ENCODE measurements at places on chromosomes 16 and 17.

GRCh38 chr16:67565470-67566100 lies 3.3 kb downstream of the CTCF start:
- DNase-seq = no peak

- no peak for DNase-seq
Measured at GRCh38 chr17:30558686-30559545, 81.7 kb downstream of the GOSR1 start.

GRCh38 chr16:20349615-20350014 lies 2.9 kb downstream of the UMOD start:
- no peak for DNase-seq

DNA sequence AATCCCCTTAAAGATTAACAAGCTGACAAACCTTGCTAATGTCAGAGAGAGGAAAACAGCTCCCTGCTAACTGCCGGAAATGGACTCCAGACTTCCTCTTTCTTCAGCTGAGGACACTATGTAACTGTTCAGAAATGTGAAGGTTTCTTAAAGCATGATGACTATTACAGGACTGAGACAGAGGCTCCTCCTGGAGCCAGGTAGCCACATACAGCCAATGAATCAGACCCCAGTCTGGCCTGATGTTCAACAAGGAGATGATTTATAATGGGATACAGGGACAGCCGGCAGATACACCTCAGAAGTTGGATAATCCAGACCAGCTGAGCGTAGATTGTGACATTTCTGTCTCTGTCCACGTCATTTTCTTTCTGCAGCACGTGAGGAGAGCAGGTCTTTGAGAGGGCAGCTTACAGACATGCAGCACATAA lies 216.2 kb downstream of the HS3ST3A1 start:
- DNase-seq = no peak

DNA sequence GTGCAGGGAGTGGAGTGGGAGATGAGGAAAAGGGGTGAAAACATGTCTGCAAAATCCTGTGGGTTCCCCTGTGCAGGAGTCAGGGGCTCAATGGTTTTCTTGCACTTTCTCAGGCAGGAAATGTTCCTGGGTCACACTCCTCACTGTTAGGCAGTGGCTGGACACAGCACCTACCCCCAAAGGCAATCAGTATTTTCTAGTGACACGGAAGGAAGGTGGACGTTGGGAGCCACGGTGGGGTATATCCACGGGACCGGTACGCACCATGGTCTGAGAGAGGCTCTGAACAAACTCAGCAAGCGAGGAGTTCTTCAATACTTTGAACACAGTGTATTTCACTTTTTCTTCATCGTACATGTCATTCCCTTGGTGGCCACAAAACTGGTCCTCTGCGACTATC lies 20.9 kb downstream of the LITAFD start:
- DNase-seq = no peak

- DNase-seq = no peak
Measured at GRCh38 chr16:58451945-58452401, 48.0 kb upstream of the NDRG4 start.

- DNase-seq = peak; percentile 89
Measured at GRCh38 chr16:53773150-53773846, 69.3 kb downstream of the FTO start.

GRCh38 chr17:1915889-1916288 lies 86.1 kb downstream of the RPA1 start:
- DNase-seq = no peak
